ENCODE measurements at places on chromosomes 12 and 14.
A peak's percentile ranks its signal among the peaks of the same experiment; 100 is the strongest.

DNA sequence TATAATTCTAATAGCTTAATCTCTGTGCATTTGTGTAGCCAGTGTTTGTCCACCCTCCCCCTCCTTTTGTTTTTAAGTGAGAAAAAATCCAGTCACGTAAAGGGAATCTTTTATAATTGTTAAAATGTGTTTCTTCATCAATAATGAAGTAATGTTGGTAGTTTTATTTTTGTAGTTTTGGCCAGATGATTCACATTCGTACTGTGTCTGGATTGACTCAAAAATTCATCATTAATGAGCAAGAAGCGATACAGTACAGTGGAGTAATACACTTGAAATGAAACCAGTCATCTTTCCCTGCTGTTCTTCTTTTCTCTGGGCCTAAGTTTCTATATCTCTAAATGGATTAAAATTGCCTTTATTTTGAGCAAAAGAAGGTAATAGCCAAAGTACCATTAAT, 86.5 kb downstream of the SRGAP1 start:
- DNase-seq: no peak
- H3K27me3 ChIP-seq: no peaks in the 10 kb centered on the region
- no peak overlapping the region for H3K4me3 ChIP-seq

- no peaks in the 10 kb centered on the region for H3K4me1 ChIP-seq
- H3K4me3 ChIP-seq: no peak overlapping the region
- DNase-seq: no peak
- no peak overlapping the region for H3K27ac ChIP-seq
Observed at GRCh38 chr12:111745211-111745610, 21.5 kb upstream of the ALDH2 start.

- no peaks in the 10 kb centered on the region for H3K4me1 ChIP-seq
- no peak overlapping the region for H3K4me3 ChIP-seq
- no peak overlapping the region for H3K27ac ChIP-seq
- peaks cover 4% of the 10 kb centered on the region for H3K36me3 ChIP-seq
- no peak for DNase-seq
Observed at GRCh38 chr12:49491823-49492222, 47.0 kb upstream of the KCNH3 start.

DNA sequence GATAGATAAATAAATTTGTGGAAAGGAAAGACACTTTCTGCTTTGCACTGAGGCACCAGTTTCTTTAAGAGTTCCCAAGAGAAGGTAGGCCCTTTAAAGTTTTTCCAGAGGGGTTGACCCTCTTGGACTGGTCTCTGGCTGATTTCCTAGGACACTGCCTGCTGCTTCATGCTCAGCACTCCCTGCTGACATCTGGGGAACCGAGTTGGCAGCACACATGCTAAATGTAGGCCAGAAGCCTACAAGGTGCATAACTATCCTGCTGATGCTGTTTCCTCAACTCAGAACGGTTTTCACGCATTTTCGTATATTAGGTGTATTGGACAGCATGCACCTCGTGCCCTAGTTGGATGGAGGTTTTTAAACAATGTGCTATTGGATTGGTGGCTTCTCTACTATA, 887.2 kb upstream of the SEL1L start:
- H3K27ac ChIP-seq: no peak overlapping the region
- no peaks in the 10 kb centered on the region for H3K4me1 ChIP-seq
- DNase-seq: no peak
- H3K36me3 ChIP-seq: no peaks in the 10 kb centered on the region

DNA sequence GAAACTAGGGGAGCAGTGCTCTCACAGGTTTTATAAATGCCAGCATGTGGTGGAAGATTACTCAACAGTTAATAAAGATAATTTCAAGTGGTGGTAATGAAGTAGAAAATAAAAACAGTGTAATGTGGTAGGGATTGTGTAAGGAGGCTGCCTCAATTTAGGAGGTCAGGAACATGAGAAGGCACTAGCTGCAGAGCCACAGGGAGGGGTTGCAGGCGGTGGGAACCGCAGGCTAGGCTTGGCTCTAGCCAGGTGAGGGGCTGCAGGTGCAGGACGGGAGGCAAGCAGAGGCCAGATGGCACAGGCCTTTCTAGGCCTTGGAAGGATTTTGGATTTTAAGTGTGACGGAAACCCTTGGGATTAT, 768 bp downstream of the METTL25 start:
- H3K27me3 ChIP-seq: no peaks in the 10 kb centered on the region
- peak overlapping the region; percentile 99 for H3K4me3 ChIP-seq
- H3K27ac ChIP-seq: peak overlapping the region; percentile 100
- peaks cover 28% of the 10 kb centered on the region for H3K4me1 ChIP-seq
- DNase-seq: no peak

- H3K4me1 ChIP-seq: no peaks in the 10 kb centered on the region
- H3K36me3 ChIP-seq: no peaks in the 10 kb centered on the region
- DNase-seq: no peak
- H3K27ac ChIP-seq: no peak overlapping the region
- H3K4me3 ChIP-seq: no peak overlapping the region
Observed at GRCh38 chr14:47590767-47591495, 84.5 kb downstream of the MDGA2 start.

- H3K27me3 ChIP-seq: no peaks in the 10 kb centered on the region
- no peak for DNase-seq
- peaks cover 9% of the 10 kb centered on the region for H3K4me1 ChIP-seq
- H3K27ac ChIP-seq: no peak overlapping the region
- no peaks in the 10 kb centered on the region for H3K36me3 ChIP-seq
- no peak overlapping the region for H3K4me3 ChIP-seq
Observed at GRCh38 chr14:61132894-61133293, 148.2 kb downstream of the TMEM30B start.

DNA sequence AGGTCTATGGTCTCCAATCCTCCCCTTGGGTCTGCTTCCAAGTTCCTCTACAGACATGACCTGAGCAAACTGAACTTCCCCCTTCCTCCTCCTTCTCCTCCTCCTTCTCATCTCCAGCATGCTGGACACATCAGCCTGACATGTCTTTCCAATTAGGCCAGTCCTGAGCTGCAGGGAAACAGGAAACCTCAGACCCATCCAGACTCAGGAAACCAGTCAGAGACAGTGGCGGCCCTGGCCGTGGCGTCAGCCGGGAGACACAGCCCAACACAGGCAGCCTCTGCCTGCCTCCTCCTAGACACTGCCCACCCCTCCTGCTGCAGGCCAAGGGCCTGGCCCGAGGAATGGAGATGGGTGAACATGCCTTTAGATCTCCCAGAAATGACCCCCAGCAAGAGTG, 468.8 kb downstream of the BCL11B start:
- H3K36me3 ChIP-seq: no peaks in the 10 kb centered on the region
- H3K4me1 ChIP-seq: no peaks in the 10 kb centered on the region
- H3K4me3 ChIP-seq: no peak overlapping the region
- H3K27ac ChIP-seq: no peak overlapping the region

DNA sequence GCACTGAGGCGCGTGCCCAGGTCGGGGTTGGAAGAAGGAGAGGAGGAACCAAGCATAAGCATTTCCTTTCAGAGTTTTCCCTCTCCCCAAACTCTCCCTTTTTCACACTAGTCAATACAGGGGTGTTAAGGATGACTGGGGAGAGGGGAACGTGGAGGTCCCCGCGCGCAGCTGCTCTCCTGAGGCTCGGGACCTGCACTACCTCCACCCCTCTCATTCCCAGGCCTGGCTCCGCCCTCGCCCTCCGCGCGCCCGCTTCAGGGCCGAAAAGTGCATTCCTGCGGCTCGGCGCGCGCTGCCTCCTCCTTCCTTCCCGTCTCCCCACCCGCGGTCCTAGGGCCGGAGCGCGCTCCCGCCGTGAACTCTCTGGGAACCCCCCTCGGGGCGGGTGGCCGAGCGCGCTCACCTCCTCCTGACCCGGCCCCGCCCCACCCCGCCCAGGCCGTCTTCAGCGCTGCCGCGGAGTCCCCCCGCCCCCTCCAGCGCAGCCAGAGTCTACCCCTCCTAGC, 11.3 kb downstream of the RARG start:
- DNase-seq: peak; percentile 84
- H3K4me3 ChIP-seq: peak overlapping the region; percentile 96
- peaks cover 24% of the 10 kb centered on the region for H3K36me3 ChIP-seq
- peaks cover 72% of the 10 kb centered on the region for H3K4me1 ChIP-seq
- H3K27ac ChIP-seq: peak overlapping the region; percentile 99
- no peaks in the 10 kb centered on the region for H3K27me3 ChIP-seq

DNA sequence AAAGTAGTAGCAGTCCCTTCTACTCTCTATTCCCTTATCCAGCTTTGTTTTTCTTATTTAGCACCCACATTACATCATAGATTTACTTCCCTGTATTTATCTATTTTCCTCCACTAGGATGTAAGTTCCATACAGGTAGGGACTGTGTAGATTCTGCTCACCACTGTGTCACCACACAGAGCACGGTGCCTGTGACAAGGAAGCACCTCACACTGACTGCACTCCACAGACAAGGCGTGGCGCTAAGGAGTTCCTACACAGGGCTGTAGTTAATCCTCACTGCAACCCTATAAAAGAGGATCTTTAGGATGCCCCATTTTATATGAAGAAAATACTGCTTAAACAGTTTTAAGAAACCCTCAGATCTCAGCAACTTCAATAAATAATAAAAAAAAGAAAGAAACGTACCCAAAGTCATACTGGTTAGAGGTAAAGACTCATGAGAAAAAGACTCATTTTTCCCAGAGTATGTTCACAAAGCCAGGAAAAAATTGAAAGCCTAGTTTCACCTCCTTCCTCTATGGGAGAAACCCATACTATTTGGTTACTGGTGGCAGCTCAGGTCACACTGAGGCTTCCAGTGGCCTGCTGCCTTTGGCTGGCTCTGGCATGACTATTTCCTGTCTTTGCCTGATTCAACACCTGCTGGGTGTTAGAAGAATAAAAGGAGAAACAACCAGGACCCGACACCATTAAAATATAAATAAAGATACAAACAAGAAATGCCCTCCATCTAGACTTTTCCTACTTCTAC, 36.9 kb downstream of the RAD9B start:
- no peaks in the 10 kb centered on the region for H3K27me3 ChIP-seq
- H3K36me3 ChIP-seq: peaks cover 75% of the 10 kb centered on the region
- DNase-seq: no peak
- peak overlapping the region; percentile 28 for H3K27ac ChIP-seq
- H3K4me3 ChIP-seq: no peak overlapping the region
- peaks cover 24% of the 10 kb centered on the region for H3K4me1 ChIP-seq

GRCh38 chr14:102316338-102316742, 3.2 kb upstream of the ZNF839 start:
- peak overlapping the region; percentile 83 for H3K4me3 ChIP-seq
- H3K27me3 ChIP-seq: no peaks in the 10 kb centered on the region
- peak overlapping the region; percentile 8 for H3K27ac ChIP-seq
- H3K36me3 ChIP-seq: no peaks in the 10 kb centered on the region
- peaks cover 49% of the 10 kb centered on the region for H3K4me1 ChIP-seq
- no peak for DNase-seq

DNA sequence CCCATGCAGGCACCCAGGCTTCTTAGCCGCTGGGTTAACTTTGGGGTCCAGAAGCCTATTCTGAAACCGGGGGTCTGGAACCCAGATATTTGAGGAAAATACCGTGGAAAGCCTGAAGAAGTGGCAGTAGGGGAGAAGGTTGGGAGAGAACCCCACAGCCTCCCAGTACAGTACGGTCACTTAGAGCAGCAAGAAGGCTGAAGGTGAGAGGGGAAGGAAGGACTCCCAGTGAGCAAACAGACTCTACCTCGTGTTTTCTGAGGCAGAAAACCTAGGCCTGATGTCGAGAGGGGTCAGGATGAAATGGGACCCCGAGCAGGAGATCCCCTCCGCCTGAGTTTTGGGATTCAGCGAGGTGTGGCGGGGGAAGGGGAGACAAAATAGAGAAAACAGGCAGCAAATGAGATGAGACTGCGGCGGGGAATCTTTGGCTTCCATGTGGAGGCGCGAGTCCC, 10.7 kb upstream of the CALCOCO1 start:
- peaks cover 64% of the 10 kb centered on the region for H3K27me3 ChIP-seq
- no peak overlapping the region for H3K27ac ChIP-seq
- H3K36me3 ChIP-seq: no peaks in the 10 kb centered on the region
- DNase-seq: no peak

DNA sequence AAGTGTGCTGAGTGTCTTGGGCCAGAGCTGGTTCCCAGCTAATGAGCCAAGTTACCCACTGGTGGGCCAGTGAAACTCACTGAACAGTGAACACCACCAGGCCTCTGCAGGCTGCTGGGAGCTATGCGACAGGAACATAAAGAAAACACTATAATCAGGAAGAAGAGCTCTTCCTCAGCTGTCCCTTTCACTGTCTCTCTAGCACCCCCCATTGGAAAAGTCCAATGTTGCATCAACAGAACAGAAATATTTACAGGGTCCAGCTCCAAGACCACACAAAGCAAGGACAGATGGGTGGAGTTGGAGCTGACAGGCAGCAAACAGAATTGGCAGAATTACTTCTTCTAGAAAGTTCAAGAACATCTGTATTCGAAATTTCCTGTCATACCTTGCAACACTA, 903.6 kb upstream of the TMEM132C start:
- no peaks in the 10 kb centered on the region for H3K27me3 ChIP-seq
- H3K4me1 ChIP-seq: no peaks in the 10 kb centered on the region
- H3K4me3 ChIP-seq: no peak overlapping the region
- H3K27ac ChIP-seq: no peak overlapping the region
- DNase-seq: no peak

GRCh38 chr14:97788846-97789526, 991.8 kb downstream of the VRK1 start:
- peaks cover 27% of the 10 kb centered on the region for H3K4me1 ChIP-seq
- no peaks in the 10 kb centered on the region for H3K27me3 ChIP-seq
- no peak for DNase-seq

- H3K27me3 ChIP-seq: no peaks in the 10 kb centered on the region
- no peak for DNase-seq
- peaks cover 16% of the 10 kb centered on the region for H3K36me3 ChIP-seq
- H3K27ac ChIP-seq: no peak overlapping the region
Observed at GRCh38 chr14:96286251-96286650, 30.2 kb downstream of the BDKRB1 start.

DNA sequence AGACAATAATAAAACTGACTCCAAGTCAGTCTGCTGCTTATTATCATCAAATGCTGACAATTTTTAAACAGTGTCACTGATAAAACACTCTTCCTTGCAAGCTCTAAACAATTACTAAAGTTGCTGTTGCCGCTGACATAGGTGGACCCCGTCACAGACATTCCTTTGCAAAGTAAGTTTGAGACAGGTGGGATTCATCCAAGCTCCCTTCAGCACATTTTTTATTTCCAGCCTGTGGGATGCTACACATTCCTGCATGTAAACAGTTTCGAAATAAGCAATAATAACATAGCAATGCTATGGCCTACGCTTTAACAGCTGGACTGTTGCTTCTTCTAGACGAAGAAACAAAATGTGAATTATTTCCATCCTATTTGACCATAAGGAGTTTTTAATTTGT, 85.4 kb upstream of the HIF1A start:
- H3K4me1 ChIP-seq: no peaks in the 10 kb centered on the region
- no peak overlapping the region for H3K27ac ChIP-seq
- peaks cover 6% of the 10 kb centered on the region for H3K27me3 ChIP-seq
- no peaks in the 10 kb centered on the region for H3K36me3 ChIP-seq
- DNase-seq: no peak

DNA sequence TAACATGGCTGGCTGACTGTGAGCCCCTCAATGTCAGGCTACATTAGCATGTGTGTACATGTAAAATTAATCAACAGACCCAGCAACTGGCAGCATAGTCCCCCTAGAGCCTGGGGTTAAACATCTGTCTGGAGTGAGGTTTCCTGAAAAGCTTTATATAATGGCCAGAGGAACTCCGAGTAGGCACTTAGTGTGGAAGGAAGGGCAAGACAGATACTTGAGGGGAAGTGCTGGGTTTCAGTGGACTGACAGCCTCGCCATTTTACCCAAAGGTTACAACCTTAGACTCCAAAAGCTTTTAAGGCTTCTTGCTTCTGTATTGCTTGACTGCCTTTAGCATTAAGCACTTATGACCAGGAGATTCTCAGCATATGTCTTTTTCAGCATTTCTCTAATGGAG, 430.8 kb downstream of the FLRT2 start:
- H3K36me3 ChIP-seq: no peaks in the 10 kb centered on the region
- DNase-seq: no peak
- H3K4me3 ChIP-seq: no peak overlapping the region
- no peaks in the 10 kb centered on the region for H3K27me3 ChIP-seq
- no peak overlapping the region for H3K27ac ChIP-seq

All from activated T-helper 2 cell treated with anti-CD3 and anti-CD28 coated beads, Interferon-gamma antibody, Interleukin-2, Interleukin-4, amounts not matched to agents 10 μg/mL and 5 μg/mL and 100 μg/mL, durations not matched to agents 14 hours and 24 hours and 36 hours (primary cell).